NCI-H1436 treated with DMSO at 0.1 percent for 48 hours (cell line): ENCODE measurements at places on chromosomes 16 and 17.

GRCh38 chr16:88375996-88376834 is 6.5 kb upstream of the ZNF469 start:
- DNase-seq: no peak

GRCh38 chr17:67747681-67748235 is 30.0 kb downstream of the NOL11 start:
- no peak for DNase-seq

GRCh38 chr16:54627616-54628015 is 303.0 kb upstream of the IRX5 start:
- no peak for DNase-seq

- DNase-seq: no peak
Observed at GRCh38 chr17:74750327-74751069, 2.1 kb downstream of the NHERF1 start.

DNA sequence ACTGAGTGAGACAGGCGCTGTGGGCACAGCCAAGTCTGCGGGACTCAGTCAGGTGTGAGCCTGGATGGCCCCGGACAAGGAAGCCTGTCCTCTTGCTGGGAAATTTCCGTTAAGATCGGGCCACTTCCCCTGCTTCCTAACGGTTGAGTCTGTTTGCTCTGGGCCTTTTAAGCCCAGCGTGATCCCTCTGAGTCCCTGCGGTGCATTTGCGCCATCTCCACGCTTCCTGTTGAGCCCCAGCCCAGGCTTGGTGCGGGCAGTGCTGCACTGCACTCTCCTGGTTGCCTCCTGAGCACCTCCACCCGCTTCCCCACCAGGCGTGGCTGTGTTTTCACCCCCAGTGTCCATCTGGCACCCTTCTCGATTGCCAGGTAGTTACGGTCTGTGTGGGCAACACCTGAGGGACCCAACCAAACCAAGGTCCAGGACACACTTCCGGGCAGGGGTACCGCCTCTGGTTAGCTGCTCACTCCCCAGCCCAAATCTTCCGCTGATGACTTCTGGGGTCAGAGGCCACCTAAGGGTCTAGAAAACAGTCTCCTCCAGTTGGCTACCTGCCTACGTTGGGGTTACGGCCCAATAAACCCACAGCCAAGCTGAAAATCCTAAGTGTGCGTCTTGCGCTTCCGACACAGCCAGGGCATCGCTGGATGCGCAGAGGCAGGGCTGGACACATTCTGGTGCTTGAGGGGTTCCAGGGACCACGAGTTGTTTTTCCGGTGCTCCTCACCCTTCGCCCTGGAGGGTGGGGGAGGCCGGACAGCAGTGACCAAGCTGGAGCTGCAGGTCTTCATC is 1.4 kb upstream of the SLC25A10 start:
- no peak for DNase-seq

- DNase-seq: no peak
Observed at GRCh38 chr16:50833929-50834328, 92.0 kb downstream of the CYLD start.

GRCh38 chr16:86511317-86512161 is 1.2 kb downstream of the FOXF1 start:
- DNase-seq: no peak

- DNase-seq: no peak
Observed at GRCh38 chr17:83202002-83203000, 122.9 kb downstream of the METRNL start.

- no peak for DNase-seq
Observed at GRCh38 chr16:81639348-81639747, 139.7 kb upstream of the PLCG2 start.

GRCh38 chr17:42527932-42528331 is 8.1 kb upstream of the NAGLU start:
- no peak for DNase-seq

DNA sequence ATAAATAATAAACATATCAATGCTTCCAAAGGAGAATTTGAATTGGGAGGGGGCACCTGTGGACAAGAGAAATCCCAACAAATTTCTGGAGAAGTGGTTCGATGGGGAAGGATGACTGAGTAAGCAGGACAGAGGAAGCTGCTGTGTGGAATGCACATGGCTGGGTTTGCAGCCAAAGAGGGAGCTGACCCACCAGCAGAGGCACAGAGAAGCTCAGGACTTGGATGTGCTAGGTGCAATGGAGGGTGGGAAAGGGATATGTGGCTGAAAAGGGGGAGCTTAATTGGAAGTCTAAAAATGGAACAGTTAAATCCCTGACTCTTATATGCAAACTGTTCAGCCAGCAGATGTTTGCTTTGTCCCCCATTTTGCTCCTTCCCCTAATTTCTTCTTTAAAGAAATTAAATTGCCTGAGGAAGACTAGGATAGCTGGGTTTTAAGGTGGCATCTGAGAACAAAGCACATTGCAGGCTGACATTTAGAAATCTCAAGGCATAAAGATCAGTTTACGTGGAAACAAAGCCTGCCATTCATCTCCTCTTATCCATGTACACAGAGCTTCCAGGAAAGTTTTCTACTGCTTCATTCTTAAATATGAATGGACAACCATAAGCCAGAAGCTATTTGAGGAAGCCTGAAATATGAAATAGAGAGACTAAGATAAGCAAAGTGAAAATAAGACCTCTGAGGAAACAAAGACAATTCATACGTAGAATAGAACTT is 23.0 kb upstream of the TNS4 start:
- DNase-seq: no peak

DNA sequence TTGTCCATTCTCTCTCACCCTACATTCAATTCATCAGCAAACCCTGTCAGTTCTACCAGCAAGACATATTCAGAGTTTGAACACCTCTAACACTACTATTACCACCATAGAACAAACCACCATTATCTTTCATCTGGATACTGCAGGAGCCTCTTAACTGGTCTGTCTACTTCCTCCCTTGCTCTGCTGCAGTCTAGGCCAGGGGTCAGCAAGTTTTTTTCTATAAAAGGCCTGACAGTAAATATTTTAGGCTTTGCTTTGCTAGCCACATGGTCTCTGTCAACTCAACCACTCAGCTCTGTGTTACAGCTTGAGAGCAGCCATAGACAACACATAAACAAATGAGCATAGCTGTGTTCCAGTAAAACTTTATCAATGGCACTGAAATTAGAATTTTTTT is 13.8 kb downstream of the KCTD19 start:
- DNase-seq: no peak

DNA sequence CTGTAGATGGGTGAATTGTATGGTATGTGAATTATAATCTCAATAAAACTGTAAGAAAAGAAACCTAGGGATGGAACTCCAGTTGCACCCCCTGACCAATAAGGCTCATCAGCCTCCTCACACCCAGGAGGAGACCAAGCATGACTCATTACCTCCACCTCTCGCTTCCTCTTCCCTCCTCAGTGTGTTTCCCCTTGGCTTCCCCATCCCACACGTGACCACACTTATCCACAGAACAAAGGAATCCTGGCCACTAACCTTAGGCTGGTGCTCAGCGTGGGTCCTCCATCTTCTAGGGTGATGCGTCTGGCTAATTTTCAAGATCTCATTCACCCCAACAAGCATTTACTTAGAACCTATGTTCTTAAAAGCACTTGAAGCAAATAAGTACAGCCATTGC is 36.2 kb upstream of the MAP3K14 start:
- no peak for DNase-seq
